ENCODE measurements at places on chromosomes 3 and 15. TPM values are rescaled to one million over a fixed set of nuclear protein-coding genes. Genes with fewer than 3 reads are reported as not detected.

GRCh38 chr3:65350801-65351476 lies 663.1 kb upstream of the ADAMTS9 start:
- no peaks in the 10 kb centered on the region for H3K27me3 ChIP-seq
- no peak for DNase-seq
- no peak overlapping the region for H3K27ac ChIP-seq
- H3K4me3 ChIP-seq: no peak overlapping the region

DNA sequence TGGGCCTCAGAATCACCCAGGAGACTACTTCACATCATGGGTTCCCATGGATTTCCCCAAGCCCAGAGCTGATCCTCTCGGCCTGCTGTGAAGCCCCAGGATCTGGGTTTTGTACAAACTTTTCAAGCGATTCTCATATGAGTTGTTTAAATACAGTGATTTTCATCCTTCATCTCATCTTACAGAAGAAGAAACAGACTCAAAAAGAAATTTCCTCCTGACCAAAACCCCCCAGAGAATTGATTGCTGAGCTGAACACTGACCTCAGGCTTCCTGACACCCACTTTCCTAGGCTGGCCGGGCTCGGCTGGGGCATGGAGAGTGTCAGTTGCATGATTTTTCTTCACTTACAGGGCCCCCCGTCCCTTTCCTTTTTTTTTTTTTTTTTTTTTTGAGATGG lies 60.3 kb downstream of the BDH1 start:
- no peak overlapping the region for H3K27ac ChIP-seq
- no peak overlapping the region for H3K4me3 ChIP-seq
- H3K36me3 ChIP-seq: no peaks in the 10 kb centered on the region
- H3K4me1 ChIP-seq: no peaks in the 10 kb centered on the region
- peaks cover 3% of the 10 kb centered on the region for H3K27me3 ChIP-seq

GRCh38 chr15:98755138-98755537 lies 106.8 kb downstream of the IGF1R start:
- no peak overlapping the region for H3K4me3 ChIP-seq
- H3K27me3 ChIP-seq: no peaks in the 10 kb centered on the region
- peaks cover 11% of the 10 kb centered on the region for H3K4me1 ChIP-seq
- no peaks in the 10 kb centered on the region for H3K36me3 ChIP-seq
- H3K27ac ChIP-seq: no peak overlapping the region
- DNase-seq: no peak

DNA sequence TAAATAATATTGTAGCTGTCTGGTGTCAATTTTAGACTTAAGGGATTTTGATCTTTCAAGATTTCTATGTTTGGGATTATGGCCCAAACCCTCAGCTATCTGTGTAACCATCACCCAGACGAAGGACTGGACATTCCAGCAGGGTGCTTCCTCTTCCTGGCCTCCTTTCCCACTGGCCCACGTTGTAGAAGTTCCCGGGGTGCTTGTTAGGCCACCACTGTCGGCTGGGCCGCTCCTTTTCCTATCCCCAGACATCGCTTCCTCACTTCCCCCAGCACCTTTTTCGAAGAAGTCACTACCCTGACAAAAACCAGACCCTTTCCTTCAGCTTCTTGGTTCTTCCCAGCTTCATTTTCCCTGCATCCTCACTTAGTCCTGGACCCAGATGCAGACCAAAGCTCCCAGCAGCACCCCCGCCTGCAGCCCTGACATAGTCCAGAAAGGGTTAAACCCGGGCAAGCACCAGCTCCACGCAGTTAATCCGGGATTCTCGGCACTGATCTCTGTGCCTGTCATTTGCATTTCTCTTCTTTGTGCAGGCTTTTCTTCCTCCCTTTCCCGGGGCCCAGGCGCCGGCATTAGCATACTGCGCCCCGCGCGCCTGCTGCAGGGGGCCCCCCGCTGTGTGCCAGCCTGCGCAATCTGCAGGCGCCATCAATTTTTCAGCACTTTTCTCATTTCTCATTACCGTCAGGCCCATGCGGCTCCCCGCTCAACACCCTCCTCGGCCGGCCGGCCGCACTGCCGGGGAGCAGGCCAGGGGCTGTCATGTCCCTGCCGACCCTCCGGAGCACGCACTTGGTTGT lies 90.6 kb downstream of the ZNF621 start:
- no peaks in the 10 kb centered on the region for H3K36me3 ChIP-seq
- H3K4me3 ChIP-seq: no peak overlapping the region
- H3K27ac ChIP-seq: no peak overlapping the region
- H3K27me3 ChIP-seq: peaks cover 26% of the 10 kb centered on the region
- no peaks in the 10 kb centered on the region for H3K4me1 ChIP-seq

DNA sequence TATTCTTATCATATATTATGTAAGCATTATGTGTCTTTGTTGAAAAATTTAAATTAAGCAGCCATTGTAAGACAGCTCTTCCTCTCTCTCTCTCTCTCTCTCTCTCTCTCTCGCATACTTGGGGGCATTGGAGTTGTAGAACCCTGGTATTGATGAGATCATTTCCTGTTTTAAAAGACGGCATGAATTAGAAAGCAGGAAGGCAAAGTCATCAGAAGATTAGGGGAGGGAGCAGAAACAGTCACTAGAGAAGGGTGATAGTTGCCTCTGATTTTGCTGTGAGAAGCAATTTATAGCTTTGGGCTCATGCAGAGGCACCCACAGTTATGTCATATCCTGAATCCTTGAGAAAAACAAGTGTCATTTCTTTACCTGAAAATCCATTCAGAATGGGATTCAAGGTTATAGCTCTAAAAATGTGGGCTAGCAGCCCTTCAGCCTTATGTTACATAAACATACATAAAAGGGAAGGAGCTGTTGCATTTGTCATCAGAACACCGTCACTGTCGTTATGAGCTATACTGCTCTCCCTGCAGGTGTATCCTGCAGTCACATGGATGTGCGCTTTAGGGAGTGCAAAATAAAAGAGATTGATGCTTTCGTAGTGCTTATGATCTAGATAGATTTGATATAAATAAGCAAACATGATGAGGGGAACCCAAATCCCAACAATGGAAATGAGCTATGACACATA lies 213.8 kb downstream of the NR1D2 start:
- no peak overlapping the region for H3K27ac ChIP-seq
- no peak for DNase-seq
- no peaks in the 10 kb centered on the region for H3K27me3 ChIP-seq
- H3K4me1 ChIP-seq: peaks cover 40% of the 10 kb centered on the region
- H3K36me3 ChIP-seq: no peaks in the 10 kb centered on the region

DNA sequence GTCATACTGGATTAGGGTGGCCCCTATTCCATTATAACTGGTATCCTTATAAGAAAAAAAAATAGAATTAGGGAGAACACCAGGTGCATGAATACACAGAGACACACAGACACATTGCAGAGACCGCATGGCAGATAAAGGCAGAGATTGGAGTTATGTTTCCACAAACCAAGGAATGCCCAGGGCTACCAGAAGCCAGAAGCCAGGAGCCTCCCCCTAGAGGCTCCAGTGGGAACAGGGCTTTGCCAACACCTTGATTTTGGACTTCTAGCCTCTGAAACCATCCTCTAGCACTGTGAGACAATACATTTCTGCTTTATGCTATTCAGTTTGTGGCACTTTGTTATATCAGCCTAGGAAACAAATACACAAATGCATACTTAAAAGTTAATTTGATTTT lies 10.4 kb downstream of the GOLM2 start:
- no peaks in the 10 kb centered on the region for H3K27me3 ChIP-seq
- no peak overlapping the region for H3K27ac ChIP-seq
- no peak for DNase-seq
- peaks cover 14% of the 10 kb centered on the region for H3K36me3 ChIP-seq
- no peak overlapping the region for H3K4me3 ChIP-seq

GRCh38 chr3:43523454-43524053 lies 98.3 kb downstream of the ANO10 start:
- H3K27me3 ChIP-seq: no peaks in the 10 kb centered on the region
- H3K4me3 ChIP-seq: no peak overlapping the region
- DNase-seq: no peak
- no peaks in the 10 kb centered on the region for H3K4me1 ChIP-seq
- H3K36me3 ChIP-seq: peaks cover 10% of the 10 kb centered on the region

GRCh38 chr3:134852893-134853351 lies 57.9 kb downstream of the EPHB1 start:
- H3K36me3 ChIP-seq: peaks cover 2% of the 10 kb centered on the region
- peak overlapping the region; percentile 72 for H3K27ac ChIP-seq
- H3K4me3 ChIP-seq: peak overlapping the region; percentile 61
- peaks cover 16% of the 10 kb centered on the region for H3K4me1 ChIP-seq
- peaks cover 7% of the 10 kb centered on the region for H3K27me3 ChIP-seq

DNA sequence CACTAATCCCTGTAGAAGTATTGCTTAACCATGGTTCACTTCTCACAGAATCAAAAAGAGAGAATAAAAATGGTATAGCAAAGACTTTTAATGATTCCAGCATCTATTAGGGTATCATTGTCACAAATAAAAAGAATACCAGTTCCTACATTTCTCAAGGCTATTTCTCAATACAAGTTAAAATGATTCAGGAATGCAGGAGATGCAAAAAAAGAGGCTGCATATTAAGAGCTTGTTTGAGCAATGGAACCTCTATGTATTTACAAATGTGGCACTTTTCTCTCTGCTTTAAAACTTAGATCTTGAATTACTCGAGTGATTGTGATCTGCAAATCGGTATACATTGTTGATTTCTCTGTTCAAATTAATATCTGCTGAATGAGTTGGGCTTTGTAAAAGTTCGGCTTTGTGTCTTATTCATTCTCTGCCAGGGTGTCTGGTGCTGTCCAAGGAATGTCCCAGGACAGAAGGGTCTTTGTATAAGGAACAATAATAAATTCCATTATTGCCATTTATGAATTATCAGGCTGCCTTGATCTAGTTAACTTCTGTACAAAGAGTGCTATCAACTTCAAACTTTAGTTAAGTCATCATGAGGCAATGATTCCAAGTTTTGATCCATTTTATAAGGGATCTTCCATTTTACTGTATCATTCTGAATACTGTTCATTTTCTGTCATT lies 364.2 kb downstream of the RBMS3 start:
- H3K36me3 ChIP-seq: peaks cover 2% of the 10 kb centered on the region
- no peak for DNase-seq
- H3K27me3 ChIP-seq: no peaks in the 10 kb centered on the region
- H3K4me1 ChIP-seq: no peaks in the 10 kb centered on the region

DNA sequence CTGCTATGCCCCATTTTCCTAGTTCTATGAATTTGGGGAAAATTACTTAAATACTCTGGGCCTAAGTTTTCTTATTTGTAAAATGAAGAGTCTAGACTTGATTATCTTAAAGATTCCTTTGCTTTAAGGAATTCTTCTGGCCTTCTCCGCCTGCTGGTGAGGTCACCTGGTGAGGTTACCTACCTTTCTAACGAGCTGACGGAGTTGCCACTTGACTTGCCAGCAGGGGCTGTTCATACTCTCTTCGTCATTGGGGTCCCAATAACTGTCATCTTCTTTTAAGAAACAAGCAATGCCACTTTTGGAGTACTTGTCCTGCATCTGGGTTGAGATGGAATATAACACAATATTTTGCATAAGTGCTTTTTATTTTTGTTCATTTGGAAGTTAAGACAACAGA lies 8.6 kb downstream of the TNFSF10 start:
- peak overlapping the region; percentile 86 for H3K4me3 ChIP-seq
- no peaks in the 10 kb centered on the region for H3K27me3 ChIP-seq
- peak overlapping the region; percentile 97 for H3K27ac ChIP-seq
- H3K4me1 ChIP-seq: peaks cover 98% of the 10 kb centered on the region

- no peak for DNase-seq
- no peak overlapping the region for H3K4me3 ChIP-seq
- no peaks in the 10 kb centered on the region for H3K4me1 ChIP-seq
- H3K27ac ChIP-seq: no peak overlapping the region
- H3K36me3 ChIP-seq: no peaks in the 10 kb centered on the region
Measured at GRCh38 chr15:50813089-50813488, 47.6 kb upstream of the SPPL2A start.

GRCh38 chr3:14175383-14176037 lies 2.9 kb downstream of the XPC start:
- peak overlapping the region; percentile 15 for H3K4me3 ChIP-seq
- H3K4me1 ChIP-seq: peaks cover 55% of the 10 kb centered on the region
- H3K36me3 ChIP-seq: peaks cover 28% of the 10 kb centered on the region
- no peaks in the 10 kb centered on the region for H3K27me3 ChIP-seq
- DNase-seq: peak; percentile 76
- peak overlapping the region; percentile 40 for H3K27ac ChIP-seq

FBXW12 gene
- not detected for total RNA-seq

SHC4 gene
- 26.4 TPM for total RNA-seq
